ENCODE measurements at places on chromosomes 3 and 15.
A peak's percentile ranks its signal among the peaks of the same experiment; 100 is the strongest.

DNA sequence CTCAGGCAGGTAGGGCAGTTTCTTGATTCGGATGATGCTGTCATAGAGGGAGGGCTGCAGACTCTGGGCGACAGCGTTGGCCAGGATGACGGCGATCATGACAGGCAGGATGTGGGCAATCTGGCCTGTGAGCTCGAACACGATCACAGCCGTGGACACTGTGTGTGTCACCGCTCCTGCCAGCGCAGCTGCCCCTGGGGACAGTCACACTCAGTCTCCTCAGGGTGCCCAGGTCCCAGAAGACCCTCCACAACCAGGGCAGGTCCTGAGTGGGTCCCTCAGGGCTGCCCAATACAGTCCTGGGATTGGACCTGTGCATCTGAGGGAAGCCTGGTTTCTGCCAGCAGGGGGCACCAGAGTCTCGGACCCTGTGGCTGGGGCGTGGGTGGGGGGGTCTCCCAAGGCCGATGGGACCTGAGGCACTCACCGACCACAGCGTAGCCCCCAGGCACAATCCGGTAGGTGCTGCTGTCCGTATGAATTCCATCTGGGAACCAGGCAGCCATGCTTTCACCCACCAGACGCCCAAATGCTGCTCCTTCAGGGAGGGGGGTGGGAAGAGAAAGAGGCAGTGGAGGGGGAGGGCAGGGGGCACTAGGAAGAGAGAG lies 7.2 kb downstream of the CLCN2 start:
- DNase-seq, result no peak

DNA sequence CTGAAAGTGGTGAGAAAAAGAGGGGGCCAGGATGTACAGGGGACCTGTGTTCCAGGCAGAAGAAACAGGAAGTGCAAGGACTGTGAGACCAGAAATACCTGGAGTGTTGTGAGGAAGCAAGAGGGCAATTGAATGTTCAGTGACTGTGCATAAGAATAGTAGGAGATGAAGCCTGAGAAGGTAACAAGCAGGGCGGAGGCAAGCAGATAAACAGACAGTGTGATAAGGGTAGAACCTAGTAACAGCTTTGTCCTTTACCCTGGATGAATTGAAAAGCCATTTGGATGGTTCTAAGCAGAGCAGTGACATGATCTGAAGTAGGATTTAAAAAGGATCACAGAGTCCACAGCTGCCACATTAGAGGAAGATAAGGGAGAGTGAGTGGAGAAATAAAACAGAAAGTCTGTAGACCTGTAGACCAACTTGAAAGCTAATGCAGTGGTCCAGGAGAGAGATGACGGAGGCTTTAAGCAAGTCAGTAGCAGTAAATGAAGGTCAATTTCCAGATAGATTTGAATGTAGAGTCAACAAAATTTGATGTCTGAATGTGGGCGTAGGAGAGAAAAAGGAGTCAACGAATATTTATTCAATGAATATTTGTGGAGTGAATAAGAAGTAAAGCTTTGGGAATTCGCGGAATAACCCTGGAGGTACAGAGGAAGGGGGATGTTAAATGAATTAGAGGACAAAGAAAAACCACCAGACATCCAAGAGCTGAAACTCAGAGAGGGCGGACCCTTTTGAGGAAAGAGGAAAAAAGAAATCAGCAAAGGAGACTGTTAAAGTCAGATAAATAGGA lies 4.2 kb upstream of the PLOD2 start:
- no peak for DNase-seq

GRCh38 chr15:60661080-60661645 lies 182.2 kb upstream of the ICE2 start:
- no peak for DNase-seq

- no peak for DNase-seq
These were observed 9.5 kb upstream of the CSPG4 start for GRCh38 chr15:75721923-75722870.

GRCh38 chr15:68962465-68962864 lies 32.1 kb downstream of the SPESP1 start:
- no peak for DNase-seq

DNA sequence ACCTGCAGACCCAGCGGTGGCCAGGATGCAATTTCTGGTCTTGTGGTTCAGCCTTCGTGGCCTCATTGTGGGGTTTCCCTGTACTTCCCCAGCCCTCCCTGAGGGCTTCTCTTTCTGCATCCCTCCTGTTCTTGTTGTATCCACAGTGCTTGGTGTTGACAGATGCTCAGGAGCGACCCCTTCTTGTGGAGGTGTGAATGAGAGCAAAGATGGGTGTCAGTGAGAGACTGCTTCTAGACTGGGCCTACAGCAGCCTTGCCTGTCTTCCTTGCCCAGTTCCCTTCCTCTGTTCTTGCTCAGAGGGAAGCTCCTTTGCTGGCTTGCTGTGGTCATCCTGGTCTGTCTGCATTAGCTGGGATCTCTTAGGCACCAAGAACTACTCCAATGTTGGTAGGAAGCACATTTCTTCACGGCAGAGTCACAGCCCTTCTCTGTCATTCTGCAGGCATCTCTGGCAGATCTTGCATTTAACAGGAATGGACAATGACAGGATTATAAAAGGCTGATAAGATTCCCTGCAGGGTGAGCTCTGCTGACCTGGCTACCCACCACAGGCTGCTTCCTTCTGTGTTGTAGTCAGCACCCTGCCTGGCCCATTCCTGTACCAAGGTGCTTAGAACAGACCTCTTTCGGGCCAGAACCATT lies 317.8 kb upstream of the C2CD4B start:
- no peak for DNase-seq

DNA sequence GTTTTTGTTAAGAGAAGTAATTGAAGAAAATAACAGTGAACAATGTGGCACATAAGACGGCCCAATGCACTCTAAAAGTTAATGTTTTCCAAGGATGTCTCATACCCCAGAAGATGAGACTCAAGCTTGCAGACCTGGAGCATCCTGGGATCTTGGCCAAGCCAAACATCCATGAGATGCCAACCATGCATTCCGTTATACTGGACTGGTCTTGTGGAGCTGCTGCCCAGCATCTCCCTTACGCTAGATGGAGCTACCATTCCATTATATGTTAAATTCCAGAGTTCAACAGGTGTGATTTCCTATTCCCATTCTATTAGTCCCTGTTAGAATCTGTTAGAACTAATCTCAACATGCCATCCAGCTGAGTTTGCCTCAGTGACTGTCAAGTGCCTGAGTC lies 181.8 kb downstream of the PDCD6IP start:
- DNase-seq, result peak; percentile 20

DNA sequence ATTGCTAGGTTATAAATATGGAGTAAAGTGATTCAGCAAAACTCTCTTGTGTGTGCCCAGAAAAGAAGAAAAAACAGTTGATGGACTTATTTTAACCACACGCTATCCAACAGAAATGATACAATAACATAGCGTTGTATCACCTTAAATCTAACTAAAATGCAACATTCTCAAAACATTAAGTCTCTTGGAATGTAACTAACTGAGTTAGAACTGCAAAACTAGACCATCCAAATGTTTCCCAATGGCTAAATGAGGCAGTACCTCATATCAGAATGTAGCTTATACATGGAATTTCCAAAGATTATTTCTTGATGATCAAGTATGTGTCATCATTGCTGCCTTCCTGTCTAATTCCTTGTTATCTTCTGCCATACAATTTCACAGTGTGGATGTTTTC lies 187.9 kb downstream of the CNTN3 start:
- no peak for DNase-seq

GRCh38 chr3:13288732-13289718 lies 131.1 kb downstream of the NUP210 start:
- DNase-seq, result no peak

- DNase-seq, result no peak
These were observed 41.9 kb downstream of the CMTM8 start for GRCh38 chr3:32280262-32280910.

DNA sequence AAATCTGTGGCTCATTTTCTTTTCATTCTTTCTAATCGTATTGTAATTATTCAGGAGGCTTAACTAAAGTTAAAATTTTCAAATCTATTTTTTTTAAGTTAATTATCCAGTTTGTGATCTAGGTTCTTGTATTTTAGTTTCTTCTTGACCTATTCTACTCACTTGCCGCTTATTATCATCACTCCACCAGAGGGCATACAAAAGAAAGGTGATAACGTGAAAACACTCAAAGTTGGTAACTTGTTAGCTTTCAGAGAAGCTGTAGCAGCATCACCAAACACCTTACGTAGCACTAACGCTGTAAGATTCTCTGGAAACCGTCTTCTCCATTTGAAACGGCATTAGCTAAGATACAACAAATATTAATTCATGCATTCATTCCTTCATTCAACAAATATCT lies 4.8 kb downstream of the GNB4 start:
- DNase-seq, result no peak

DNA sequence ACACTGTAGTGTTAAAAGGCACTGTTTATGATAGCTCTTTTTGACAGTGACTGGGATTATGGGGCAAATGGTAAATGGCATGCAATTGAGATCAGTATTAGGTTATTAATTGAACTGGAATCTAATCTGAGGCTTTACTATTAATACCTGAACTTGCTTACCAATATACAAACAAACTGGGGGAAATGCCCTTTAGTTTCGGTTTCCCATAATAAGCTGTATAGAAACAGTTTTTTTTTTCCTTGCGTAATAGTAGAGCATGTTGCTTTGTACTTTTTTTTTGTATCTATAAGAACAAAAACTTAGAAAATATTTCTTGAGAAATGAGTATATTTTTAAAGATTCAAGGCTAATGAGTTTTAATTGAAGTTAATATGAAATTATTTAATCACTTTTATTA lies 95.0 kb downstream of the FNDC3B start:
- no peak for DNase-seq

- no peak for DNase-seq
These were observed 352.0 kb downstream of the GAP43 start for GRCh38 chr3:115975353-115975752.

- DNase-seq, result no peak
These were observed 317.0 kb upstream of the TPRG1 start for GRCh38 chr3:188854772-188855149.

GRCh38 chr15:28955993-28956421 lies 70.2 kb downstream of the APBA2 start:
- DNase-seq, result no peak

DNA sequence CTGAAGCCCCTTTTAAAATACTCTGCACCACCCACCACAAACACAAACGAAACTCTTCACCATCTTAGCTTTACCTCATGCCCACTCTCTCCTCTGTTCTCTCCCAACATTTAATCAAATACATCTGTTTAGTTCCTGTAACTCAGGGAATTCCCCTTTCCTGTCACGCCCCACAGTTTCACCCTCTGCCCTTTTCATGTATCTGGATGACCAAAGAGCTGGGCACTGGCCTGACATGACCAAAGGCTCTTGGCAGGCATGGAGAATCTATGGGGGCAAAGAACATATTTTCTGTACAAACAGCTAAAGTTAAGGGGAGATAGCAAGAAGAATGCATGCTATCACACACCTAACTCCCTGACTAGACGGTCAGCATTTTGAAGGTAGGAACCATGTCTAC lies 270.0 kb downstream of the TBL1XR1 start:
- DNase-seq, result no peak

GRCh38 chr3:94904156-94904674 lies 841.4 kb downstream of the NSUN3 start:
- DNase-seq, result no peak

- no peak for DNase-seq
These were observed 55.3 kb upstream of the NUDT16 start for GRCh38 chr3:131326307-131326706.

DNA sequence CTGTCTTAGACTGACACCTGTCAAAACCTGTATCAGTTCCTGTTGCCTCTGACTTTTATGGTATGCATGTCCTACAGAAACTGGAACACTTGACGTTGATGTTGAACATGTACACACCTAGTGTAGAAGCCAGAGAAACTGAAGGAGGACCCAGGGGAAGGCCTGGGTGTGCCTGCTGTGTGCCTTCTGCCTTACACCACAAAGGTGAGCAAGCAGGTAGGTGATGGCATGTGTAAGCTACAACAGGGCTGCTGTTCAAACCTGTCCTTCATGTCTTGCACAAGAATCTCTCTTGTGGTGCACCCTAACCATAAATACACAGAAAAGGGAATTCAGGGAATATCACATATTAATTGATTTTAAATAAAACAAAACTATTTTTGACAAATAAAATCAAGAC lies 13.6 kb upstream of the AQP9 start:
- no peak for DNase-seq
